T-helper 17 cell (primary cell): ENCODE measurements at places on chromosomes 13 and 19.

DNA sequence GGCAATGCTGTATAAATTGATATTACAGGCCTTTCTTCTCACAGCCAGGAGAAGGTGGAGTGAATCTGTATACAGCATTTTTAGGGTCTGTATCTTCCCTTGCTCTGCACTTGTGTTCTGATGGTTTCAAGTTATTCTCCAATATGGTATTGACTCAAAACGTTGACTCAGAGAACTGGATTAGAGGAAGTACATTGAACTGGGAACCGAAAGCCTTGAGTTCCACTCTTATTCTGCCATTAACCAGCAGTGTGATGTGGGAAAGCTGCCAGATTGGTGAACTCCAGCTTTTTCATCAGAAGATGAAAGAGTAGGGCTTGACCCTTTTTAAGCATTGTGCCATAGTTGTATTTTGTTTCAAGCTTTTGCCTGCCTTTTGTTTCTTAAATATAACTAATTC is 167.7 kb downstream of the SPRY2 start:
- DNase-seq = no peak

GRCh38 chr19:17020823-17021222 is 5.8 kb downstream of the CPAMD8 start:
- no peak for DNase-seq

DNA sequence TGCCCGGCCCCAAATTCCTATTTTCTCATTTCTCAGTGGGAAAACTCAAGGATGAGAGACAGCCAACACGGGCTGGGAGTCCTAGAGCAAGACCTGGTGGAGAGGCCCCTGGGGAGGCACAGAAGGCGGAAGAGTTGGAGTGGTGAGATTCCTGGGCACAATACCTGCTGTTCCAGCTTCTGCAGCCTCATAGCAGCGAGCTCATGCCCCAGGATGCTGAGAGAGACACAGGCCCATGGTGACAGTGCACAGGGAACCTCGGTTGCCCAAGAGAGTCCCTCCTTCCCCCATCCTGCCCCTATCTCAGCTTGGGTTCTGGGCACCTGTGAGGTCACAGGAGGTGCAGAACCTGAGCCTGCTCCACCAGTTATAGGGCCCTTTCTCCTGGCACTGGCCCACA is 1.4 kb downstream of the TULP2 start:
- no peak for DNase-seq

DNA sequence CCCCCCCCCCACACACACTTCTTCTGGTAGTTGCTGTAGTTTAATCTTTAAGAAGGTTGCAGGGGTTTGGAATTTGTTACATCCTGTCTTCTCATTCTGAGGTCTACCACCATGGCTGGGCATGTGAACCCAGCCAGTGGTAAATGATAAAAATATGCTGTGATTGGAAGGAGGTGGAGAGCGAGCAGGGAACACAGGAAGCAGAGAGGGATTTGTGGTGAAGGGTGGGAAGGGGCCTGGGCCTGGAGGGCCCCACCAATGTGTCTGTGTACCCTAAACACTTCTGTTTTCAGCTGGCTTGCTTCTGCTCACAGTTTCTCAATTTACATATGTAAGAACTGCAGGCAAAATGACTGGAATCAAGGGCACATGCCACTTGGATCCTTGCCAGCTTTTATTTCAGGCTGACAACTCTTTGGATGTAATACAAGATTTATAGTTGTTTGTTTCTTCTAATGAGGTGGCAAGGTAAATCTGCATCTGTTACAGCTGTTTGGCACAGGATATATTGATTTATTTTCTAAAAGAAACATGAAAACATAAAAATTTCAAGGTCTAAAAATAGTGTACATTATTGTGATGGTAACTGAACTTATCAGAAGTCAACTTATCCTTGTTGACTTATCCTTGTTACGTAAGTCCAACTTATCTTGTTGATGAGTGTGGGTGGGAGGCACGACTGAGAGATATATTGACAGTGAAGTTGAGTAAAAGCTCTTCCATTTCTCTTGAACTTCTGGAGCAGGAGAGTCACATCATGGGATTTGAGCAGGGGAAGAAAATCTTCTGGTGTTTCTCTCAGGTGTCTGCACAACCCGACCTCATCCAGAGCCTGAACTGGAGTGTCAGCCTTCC is 313.2 kb downstream of the SHISA2 start:
- DNase-seq = no peak

DNA sequence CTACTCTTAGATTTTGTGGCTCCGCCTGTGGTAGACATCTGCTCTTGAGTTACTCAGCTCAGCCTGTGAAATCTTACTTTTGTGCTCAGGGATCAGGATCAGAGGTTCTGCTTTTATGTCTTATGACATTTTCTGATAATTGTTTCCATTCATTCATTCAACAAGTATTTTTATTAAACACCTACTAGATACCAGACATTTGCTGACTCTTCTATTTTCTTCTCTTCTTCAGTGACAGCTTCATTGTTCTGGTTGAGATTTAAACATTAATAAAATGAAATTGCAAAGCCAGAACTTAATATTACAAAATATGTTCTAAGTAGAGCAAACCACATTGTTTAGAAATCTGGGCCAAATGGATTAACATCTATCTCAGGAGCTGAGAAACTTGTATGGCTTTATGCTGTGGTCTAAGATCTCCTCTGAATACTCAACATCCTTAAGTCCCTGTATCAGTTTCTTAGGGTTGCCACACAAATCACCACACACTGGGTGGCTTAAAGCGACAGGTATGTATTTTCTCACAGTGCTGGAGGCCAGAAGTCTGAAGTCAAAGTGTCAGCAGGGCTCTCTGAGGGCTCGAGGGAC is 15.8 kb upstream of the MICU2 start:
- DNase-seq = no peak

DNA sequence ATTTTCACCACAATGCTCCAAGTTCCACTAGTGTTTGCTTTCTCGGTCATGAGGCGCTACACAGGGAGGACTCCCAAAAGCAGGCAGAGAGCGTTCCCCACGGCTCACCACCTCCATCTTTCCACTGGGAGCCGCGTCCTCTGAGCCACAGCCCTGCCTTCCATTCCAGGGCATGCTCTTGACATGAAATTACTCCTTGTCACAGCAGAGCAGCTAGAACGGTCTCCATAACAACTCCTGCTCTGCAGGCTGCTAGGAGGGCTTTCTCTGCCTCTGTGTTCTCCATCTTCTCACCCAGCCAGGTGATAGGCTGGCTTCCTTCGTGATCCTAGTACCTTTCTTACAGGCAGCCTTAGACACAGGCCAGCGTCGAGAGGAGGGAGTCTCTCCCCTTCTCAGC is 171.8 kb upstream of the UBL3 start:
- DNase-seq = no peak

- no peak for DNase-seq
Measured at GRCh38 chr13:71880753-71881541, 13.9 kb upstream of the DACH1 start.

DNA sequence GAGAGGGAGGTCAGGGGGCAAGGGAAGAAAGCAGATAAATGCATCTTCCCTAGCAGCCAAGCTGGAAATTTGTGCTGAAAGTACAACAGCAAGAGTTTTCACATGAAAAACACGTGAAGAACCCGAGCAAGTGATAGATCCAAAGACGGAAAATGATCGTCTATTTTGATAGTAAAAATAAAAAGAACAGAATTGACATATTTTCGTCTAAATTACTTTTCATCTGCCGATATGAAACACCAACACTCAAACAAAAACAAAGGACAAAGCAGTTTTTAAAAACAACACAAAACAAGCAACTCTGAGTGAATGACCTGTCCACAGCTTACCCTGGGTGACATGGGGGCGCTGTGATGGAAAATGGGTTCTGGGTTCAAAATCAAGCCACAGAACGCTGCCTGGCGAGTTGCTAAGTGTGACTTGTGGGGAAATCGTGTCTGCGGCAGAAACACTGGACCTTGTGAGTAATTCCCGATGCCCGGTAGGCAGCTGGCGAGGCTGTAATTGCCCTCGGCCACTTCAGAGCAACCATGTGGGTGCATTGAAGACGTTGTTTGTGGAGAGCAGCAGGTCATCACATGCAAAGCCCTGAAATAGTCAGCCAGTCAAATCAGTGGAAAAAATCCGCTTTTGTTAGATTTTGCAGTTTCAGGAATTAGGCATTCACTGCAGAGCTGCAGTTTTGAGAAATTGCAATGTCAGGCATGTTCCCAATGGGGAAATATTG is 7.4 kb downstream of the SOX1 start:
- DNase-seq = no peak
